Fibroblast of skin of left quadriceps (primary cell): ENCODE measurements at places on chromosomes 4 and X.

- DNase-seq = no peak
Measured at GRCh38 chrX:8808661-8809060, 7.5 kb upstream of the FAM9A start.

DNA sequence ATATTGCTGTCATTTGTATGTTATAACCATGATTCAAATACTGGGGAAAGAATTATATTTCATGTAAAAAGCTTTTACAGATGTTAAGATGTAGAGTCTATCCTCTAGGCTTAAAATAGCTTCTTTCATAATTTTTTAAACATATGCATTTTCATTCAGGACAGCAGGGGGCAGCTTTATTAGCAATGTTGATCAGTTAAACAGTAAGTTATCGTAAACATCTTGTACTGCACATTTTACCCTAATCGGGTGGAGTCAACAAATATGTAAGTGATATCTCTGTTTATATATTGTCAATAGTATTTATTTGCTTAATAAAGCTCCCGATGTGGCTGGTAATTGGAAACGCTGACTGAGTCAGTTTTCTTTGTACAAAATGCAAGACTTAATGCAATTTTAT, 142.5 kb upstream of the MED14 start:
- DNase-seq = no peak

DNA sequence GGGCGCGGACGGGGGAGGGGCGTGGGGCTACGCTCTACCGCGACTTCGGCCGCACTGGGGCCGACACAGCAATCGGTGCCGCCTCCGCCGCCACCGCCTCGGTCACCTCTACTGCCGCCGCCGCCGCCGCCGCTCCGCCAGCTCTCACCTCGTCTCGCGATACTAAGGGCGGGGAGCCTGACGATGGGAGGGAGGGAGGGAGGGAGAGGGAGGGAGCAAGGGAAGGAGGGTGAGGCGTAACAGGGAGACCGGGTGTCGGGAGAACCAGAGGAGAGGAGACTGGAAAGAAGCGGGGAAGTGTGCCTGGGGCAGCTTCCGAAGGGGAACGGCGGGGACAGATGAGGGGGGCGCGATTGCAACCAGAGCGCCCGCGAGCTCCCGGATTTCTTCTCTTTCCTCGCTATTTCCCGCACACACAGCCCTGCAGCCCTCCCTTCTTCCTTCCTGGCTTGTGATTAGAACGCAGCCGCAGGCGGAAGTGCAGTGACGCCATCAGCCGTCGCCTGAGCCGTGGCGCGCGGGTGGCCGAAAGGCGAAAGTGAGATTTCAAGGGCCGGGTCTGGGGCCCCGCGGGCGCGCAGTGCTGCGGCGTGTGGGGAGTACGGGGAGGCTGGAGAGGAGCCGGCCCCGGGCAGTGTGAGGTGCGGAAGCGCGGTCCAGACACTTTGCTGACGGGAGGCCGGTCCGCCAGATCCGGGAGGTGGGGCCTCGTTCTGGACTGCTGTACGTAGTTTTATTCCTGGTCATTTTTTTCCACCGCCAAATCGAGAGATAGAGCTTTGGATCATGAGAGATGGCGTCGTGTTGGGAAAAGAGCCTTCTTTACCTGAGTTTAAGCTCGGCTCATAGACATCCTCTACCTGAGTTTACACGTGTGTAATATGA, at the start of gene ANKRD17:
Gene ANKRD17 (minus strand): TSS at position 113 of the 885 bp plus-strand sequence. CDS start 130 bp downstream, outside the sequence.
- peak; percentile 86 for DNase-seq

GRCh38 chrX:40734971-40735324, 394 bp downstream of the MED14 start:
- DNase-seq = no peak

GRCh38 chr4:188930822-188931221, 791.6 kb downstream of the TRIML1 start:
- no peak for DNase-seq

- DNase-seq = no peak
Measured at GRCh38 chrX:74804574-74804973, 120.7 kb downstream of the NEXMIF start.

GRCh38 chrX:154515090-154515965, 704 bp downstream of the FAM3A start:
- no peak for DNase-seq

GRCh38 chr4:146098978-146099377, 76.5 kb upstream of the LSM6 start:
- DNase-seq = no peak

DNA sequence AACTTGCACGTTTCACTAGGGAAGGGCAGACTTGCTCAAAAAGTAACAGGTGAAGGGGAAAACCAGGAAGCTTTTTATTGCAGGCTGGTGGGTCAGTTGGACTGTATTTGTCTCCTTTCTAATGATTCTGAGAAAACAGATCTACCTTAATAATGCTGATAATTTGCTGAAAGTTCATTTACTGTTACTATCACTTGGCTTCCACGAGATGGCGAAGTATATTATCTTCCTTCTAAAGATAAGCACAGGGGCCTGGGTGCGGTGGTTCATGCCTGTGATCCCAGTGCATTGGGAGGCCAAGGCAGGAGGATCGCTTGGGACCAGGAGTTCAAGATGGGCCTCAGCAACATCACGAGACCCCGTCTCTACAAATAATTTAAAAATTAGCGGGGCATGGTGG, 16.4 kb downstream of the CCKAR start:
- no peak for DNase-seq

GRCh38 chrX:17535229-17535628, 160.2 kb downstream of the NHS start:
- no peak for DNase-seq

GRCh38 chrX:148049441-148049840, 68.3 kb downstream of the FMR1NB start:
- peak; percentile 4 for DNase-seq

- no peak for DNase-seq
Measured at GRCh38 chrX:111040377-111041017, 55.5 kb upstream of the PAK3 start.

DNA sequence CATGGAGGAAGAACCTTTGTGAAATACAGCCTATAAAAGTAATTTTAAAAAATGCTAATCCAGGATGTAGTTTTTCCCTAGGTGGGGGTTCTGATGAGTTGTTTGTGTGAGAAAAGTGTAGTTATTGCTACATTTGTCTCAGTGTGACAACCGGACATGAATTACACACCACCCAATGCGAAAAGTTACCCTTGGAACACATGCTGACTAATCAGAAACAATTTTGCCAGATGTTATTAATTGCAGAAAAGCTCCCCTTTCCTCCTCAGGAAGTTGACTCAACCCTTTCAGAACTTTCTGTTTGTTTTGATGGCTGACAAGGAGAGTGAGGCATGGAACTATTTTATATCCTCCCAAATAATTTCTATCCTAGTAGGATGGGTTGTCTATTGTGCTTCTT, 38.1 kb upstream of the EDA2R start:
- peak; percentile 78 for DNase-seq

DNA sequence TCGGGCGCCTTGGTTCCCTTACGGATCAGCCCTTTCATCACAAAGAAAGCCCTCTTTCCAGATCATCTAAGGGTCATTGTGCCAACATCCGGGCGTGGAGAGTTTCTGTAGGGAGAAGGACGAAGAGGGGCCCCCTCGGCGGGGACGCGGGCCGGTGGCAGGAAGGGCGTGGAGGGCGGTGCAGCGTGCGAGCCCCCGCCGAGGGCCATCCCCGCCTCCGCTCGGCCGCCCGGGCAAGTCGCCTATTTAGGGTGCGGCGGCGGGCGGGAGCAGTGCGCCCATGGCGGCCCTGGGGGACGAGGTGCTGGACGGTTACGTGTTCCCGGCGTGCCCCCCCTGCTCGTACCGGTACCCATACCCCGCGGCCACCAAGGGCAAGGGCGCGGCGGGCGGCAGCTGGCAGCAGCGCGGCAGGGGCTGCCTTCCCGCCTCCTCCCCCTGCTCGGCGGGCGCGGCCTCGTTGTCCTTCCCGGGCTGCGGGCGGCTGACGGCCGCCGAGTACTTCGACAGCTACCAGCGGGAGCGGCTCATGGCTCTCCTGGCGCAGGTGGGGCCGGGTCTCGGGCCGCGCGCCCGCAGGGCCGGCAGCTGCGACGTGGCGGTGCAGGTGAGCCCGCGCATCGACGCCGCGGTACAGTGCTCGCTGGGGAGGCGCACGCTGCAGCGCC, at the start of gene ZAR1:
Gene ZAR1 (plus strand): TSS at position 241 of the 668 bp plus-strand sequence. CDS start 40 bp downstream, at position 281.
- no peak for DNase-seq

GRCh38 chr4:185039508-185040273, 21.4 kb downstream of the HELT start:
- peak; percentile 32 for DNase-seq

DNA sequence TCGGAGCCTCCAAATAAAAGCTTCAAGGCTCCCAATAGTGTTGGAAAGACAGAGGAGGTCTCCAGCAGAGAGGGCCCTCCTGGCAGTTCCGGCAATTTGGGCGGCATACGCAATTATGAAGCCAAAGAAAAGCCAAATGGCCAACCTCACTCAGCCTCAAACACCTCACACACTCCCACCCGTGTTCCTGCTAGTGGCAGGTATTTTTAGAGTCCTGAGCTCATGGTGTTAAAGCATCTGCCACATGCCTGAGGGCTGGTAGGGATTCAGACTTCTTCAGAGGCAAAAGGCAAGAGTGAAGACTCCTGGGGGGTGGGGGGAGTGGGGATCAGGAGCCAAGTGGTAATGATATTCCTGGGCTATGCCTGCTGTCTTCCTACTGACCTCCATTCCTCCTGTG, 7.4 kb downstream of the RAB33A start:
- no peak for DNase-seq

DNA sequence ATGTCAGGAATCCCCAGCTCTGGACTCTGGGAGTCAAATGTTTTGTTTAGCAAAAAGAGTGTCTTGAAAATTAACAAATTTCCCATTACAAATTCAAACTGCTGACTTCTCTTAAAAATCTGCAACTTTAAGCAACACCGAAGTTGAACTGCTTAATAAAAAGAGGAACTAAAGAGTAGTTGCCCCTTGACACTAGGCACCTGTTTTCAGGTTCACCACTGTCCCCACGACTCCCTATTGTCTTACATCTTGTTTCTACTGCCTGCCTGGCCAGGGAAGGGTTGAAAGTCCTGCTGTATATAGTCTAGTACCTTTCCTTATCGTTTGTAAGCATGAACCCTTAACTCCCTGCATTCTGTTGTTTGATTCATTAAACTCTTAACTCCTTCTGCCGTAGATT, 173.9 kb downstream of the SCFD2 start:
- no peak for DNase-seq

DNA sequence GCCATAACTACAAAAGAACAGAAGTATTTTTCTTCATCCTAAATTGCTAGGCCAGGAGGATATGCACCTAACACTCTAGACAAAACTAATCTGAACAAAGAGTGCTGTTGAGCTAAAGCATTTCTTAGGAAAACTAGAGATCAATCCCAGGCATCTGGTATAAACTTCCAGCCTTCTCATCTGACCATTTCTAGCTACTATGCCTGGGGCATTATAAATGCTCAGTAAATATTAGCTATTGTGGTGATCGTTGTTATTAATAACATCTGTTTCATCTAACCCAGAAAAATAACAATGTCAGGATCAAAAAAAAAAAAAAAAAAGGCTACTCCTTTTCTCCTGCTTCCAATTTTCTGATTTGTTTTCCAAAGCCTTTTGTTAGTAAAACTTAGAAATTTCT, 7.7 kb upstream of the SLC10A6 start:
- DNase-seq = no peak

- DNase-seq = no peak
Measured at GRCh38 chr4:152009031-152009670, 248.3 kb upstream of the GATB start.

GRCh38 chrX:136866337-136867095, 14.0 kb downstream of the RBMX start:
- DNase-seq = no peak

DNA sequence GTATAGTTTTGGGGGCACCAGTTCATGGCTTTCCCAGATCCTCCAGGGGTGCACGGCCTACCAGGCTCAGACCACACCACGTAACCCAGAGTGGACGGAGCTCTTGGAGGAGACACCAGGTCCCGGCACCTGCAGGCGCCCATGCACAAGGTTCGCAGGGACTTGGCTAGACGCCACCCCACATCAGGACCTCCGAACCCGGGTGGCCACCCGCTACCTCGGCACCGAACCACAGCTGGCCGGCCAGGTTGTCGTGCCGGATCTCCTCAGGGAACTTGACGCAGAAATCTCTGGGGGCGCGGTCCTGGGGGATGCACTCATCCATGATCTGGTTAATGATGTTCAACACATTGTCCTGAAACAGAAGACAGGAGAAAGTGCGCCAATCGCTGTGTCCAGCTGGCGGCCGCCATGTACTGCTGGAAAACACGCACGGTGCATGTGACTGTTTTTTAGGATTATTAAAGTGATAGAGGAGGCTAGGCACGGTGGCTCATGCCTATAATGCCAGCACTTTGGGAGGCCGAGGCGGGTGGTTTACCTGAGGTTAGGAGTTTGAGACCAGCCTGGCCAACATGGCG, 77.1 kb downstream of the ZFYVE28 start:
- no peak for DNase-seq
